Kidney (tissue), 22 donors: ENCODE measurements at places on chromosomes 13 and 19.

DNA sequence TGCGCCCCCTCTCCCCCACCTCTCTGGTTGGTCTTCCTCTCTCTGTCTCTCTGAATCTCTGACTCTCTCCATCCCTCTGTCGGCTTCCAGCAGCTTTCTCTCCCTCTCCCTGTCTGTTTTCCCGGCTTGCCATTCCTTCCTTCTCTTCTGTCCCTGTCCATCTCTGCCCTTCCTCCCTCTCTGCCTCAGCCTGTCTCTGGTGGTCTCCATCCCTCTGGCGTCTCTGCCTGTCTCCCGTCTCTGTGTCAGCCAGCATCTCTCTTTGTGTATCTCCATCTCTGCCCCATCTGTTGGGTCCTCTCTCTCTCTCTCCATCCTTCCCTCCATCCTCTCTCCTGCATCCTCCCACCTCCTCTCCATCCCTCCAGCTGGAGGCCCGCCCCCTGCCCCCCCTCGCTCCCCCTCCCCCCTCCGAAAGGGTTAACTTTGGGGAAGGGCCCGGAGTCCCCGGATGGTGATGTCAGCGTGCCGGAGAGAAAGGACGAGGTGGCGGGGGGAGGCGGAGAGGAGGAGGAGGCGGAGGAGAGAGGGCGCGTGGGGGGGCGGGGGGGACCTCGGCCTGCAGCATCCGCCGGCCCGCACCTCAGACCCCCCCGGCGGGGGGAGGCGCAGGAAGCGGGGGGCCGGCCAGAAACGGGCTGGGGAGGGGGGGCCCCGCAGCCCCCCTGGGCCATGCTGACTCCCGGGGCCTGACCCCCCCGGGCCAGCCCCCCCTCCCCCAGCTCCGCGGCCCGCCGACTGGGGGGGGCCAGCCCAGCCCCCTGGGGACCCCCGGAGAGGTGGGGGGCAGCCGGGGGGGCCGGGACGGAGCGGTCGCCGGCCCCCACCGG, at the start of gene BRSK1:
BRSK1 (plus strand) TSS at position 450 of the 830 bp plus-strand sequence. CDS start 446 bp downstream, outside the sequence.
- peak; percentile 91 for DNase-seq

- no peak for DNase-seq
Measured at GRCh38 chr13:65825039-65825438, 1405.1 kb downstream of the PCDH9 start.

DNA sequence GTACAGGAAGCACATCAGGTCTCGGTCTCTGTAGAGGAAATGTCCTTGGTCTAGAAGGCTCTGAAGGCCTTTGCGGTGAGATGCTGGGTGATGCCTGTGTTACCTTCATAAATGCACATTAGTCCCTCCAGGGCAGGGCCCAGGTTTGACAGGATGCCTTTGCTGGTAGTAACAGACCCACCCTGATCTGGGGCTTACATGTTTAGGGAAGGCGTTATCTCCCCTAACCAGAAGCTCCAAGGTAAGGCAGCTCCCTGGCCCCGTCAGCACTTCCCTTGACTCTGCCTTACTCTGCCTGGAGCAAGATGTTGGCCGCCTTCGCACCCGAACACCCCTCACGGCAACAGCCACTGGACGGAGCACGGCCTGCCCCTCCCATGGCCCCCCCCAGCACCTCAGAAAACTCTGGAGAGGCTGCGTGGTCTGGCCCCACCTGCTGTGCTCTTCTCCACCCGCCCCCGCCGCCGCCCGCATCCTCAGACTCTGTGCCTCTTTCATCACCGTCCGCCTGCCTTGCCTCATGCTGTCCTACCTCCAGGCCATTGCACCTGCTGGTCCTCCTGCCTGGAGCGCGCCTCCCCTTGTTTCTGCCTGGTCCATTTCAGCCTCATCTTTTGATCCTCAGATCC, 9.1 kb downstream of the AP2A1 start:
- no peak for DNase-seq

DNA sequence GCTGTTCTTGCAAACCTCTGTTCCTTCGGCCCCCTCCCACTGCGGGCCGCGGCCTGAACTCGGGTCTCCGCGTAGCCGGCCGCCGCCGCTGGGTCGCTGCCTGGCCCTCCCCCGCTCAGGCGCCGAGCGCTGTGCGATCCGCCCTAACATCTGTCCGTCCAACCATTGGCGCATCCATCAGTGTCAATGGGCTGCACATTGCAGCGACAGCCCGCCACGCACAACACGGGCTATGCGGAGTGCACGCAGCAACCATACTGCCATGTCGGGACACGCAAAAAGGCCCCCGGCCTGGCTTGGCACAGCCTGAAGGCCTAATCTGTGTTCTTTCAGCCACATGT, 2.6 kb upstream of the TSHZ3 start:
- no peak for DNase-seq

GRCh38 chr19:29260477-29261317, 47.7 kb upstream of the UQCRFS1 start:
- peak; percentile 73 for DNase-seq

GRCh38 chr19:41801792-41802211, 5.4 kb downstream of the CEACAM3 start:
- no peak for DNase-seq

- peak; percentile 49 for DNase-seq
Measured at GRCh38 chr19:35267353-35267817, 1.4 kb upstream of the USF2 start.

DNA sequence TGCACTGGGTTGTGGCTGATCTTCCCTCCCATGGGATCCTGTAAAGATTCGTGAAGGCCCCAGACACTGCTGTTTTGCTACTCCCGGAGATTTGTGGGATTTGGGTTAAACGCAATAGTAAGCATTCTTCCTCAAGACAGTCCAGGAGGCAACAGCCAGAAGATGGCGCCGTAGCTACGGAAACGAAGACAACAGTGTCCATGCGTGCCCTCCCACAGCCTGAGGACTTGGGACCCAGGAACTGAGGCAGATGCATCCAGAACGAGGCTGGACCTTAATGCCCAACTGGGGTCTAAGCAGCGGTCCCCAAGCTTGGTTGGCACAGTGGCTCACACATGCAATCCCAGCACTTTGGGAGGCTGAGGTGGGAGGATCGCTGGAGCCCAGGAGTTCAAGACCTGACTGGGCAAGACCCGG, 57.6 kb upstream of the ZNF507 start:
- DNase-seq, result peak; percentile 74

GRCh38 chr13:95902741-95903140, 150.5 kb downstream of the UGGT2 start:
- DNase-seq, result no peak

DNA sequence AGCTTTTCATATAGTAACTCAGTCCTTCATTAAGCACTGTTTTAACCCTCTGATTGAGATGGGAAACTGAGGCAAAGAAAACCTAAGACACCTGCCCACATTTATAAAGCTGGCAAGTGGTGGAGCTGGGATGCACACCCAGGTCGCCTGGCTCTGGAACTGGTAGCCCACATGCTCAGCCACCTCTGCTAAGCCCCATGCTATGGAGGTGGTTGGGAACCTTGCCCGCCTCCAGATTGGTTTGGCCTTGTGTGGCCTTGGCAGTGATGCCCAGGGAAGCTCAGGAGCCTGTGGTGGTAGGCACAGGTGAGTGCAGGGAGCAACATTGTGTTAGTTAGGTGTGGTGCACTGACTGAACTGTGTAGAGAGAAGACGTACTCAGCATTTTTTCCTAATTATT, 370.2 kb downstream of the MTUS2 start:
- no peak for DNase-seq

DNA sequence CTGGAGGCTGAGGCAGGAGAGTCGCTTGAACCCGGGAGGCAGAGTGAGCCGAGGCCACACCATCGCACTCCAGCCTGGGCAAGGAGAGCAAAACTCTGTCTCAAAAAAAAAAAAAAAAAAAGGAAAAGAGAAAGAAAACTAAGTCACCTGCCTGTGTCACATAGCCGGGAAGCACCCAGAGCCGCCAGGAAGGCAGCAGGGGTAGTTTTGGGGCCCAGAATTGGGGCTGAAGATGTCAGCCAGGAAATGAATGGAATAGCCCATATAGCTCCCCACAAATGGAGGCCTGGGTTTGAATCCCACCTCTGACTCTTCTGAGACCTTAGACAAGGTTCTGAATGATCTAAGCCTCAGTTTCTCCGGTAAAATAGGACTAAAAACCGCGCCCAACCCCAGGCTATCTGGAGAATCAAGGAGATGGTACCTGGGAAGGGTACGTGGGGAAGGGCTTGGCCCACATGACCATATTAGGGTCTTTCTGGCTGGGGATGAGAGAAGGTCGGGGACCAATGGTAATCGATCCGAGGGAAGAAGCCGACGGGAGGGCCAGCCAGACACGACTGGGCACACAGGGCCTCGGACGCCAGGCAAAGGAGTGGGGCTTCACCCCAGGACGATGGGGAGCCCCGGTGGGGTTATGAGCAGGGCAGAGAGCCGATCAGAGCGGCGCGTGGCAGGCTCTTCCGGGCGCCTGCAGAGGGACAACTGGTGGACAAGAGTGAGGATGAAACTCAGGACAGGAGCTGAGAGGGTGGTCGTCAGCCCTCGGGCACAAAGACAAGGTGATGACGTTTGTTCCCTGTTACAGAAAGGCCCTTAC, 14.4 kb downstream of the CCDC124 start:
- no peak for DNase-seq

- DNase-seq, result no peak
Measured at GRCh38 chr19:52638601-52639000, 446 bp upstream of the ZNF83 start.

- DNase-seq, result no peak
Measured at GRCh38 chr13:38702669-38703068, 15.8 kb downstream of the FREM2 start.

DNA sequence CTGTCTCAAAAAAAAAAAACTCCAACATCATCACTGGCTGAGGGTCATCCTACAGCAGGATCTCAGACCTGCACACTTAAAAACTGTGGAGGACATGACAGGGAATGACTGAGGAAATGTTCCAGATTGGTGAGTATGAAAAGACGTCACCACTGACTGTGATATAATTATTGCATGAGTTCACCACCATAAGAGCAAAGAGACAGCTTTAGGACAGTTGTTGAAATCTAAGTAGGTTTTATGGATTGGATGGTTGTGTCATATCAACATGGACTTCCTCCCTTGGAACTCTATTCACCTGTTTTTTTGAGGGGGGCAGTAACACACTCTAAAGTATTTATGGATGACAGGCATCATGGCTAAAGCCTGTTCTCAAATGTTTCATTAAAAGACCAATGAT, 31.5 kb downstream of the KLF12 start:
- no peak for DNase-seq

DNA sequence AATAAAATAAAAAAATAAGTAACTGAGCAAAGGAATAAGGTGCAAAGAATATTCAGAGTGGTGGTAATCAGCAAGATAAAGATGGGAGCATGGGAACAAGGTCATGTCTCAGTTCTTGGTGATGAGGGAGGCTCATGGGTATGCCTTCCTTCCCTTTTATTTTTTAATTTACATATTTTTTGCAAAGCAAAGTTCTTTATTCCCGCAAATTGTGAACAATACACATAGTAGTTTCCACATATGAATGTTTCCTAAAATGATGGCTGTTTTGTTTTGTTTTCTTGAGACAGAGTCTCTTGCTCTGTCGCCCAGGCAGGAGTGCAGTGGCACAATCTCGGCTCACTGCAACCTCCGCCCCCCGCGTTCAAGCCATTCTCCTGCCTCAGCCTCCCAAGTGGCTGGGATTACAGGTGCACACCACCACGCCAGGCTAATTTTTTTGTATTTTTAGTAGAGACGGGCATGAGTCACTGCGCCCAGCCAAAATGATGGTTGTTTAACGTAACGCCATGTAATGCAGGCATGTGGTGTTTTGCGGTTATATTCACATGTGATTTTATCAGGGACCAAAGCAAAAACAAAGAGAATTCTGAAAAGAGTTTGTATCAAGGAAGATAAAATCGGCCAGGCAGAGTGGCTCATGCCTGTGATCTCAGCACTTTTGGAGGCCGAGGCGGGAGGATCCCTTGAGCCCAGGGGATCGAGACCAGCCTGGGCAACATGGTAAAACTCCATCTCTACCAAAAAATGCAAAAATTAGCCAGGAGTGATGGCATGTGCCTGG, 4.5 kb upstream of the ADGRE2 start:
- DNase-seq, result no peak

DNA sequence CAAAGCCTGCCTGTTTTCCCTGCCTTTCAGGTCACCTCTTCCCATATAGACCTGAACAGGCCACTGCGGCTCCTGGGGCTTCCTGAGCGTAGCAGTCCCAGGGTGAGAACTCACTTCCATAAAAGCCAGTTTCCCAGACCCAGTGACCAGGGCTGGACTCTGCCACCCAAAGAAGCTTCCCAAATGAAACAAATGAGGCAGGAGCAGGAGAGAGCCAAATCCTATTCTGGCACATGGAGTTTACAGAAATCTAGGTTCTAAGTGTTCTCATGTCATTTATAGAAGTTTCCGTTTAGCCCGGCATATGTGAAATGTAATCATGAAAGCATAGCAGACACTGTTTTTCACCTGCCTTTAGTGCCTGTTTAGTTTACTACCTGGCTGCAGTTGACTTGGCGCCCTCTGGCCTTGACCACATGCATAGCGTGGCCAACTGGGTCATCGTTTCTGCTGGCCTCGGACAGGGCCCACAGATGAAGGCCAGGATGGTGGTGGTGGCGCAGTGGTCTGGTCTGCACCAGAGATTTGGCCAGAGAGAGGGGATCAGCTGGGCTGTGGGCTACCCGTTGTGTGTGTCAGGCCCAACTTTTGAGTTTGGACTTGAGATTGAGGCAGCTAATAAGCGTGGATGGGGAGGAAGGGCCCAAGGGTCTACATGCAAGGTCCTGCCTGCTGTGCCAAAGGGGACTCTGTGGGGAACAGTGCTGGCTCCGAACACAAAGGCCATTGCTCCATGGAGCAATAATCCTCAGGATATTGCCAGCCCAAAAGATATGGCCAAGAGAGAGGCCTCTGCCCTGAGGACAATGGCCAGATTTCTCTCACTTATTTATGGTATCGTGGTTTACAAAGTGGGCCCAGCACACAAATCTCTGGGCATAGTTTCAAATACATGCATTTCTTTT, 43.3 kb downstream of the NFIX start:
- no peak for DNase-seq

DNA sequence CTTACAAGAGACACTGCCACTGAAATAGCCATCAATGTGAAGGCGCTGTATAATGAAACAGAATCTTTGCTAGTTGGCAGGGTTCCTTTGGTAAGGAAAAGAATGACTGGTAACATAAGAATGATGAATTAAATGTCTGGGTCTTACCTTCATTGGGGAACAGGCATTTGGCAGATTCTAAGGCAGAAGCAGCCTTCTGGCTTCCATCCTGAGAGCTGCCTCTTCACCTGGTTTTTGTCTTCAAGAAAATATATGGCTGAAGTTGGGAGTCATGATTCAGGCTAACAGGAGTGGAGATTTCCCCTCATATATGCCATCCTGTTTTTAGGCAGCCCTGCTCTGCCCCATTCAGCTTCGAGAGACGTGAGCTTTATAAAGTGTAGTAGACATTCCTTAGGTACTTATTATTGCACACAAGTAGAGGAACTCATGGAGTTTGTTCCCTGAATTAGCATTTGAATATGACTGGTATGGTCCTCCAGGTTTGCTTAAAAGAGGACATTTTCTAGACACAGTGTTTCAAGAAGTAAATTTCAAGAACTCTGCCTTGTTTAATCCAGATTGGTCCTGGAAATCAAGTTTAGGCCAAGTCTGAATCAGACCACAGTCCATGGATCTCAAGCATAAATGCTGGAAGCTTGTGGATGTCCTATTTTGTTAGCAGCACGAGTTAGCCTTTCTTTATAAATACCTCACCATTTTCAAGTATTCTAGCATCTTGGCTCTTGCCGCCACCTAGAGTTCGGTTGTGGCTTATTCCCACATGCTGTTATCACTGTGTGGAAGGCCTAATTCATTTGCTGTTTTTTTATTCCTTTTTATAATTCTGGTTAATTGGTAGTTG, 56.2 kb upstream of the AKAP11 start:
- DNase-seq, result peak; percentile 41
